Head of caudate nucleus (tissue), 42 donors: ENCODE measurements at places on chromosomes 7 and 10.

- DNase-seq: no peak
Measured at GRCh38 chr10:121157998-121158397, 306.8 kb downstream of the WDR11 start.

DNA sequence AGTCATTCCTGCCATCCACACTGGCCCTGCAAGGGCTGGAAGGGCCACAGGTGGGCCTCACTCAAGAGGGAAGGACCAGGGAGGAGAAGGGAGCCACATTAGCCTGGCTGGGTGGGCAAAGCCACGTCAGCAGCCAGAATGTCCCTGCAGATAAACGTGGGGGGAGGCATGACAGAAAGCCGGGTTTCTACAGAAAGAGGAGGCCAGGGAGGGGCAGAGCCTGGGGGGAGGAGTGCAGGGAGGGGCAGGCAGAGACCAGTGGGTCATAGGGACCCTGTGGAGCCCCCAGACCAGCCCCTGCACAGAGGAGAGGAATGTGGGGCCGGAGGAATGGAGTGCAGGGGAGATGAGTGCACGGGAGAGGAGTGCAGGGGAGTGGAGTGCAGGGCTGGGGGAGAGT is 590.2 kb downstream of the PTPRN2 start:
- DNase-seq: no peak

GRCh38 chr10:96313344-96313743 is 9.1 kb downstream of the DNTT start:
- DNase-seq: no peak

GRCh38 chr10:44965651-44966097 is 6.1 kb downstream of the RASSF4 start:
- no peak for DNase-seq

DNA sequence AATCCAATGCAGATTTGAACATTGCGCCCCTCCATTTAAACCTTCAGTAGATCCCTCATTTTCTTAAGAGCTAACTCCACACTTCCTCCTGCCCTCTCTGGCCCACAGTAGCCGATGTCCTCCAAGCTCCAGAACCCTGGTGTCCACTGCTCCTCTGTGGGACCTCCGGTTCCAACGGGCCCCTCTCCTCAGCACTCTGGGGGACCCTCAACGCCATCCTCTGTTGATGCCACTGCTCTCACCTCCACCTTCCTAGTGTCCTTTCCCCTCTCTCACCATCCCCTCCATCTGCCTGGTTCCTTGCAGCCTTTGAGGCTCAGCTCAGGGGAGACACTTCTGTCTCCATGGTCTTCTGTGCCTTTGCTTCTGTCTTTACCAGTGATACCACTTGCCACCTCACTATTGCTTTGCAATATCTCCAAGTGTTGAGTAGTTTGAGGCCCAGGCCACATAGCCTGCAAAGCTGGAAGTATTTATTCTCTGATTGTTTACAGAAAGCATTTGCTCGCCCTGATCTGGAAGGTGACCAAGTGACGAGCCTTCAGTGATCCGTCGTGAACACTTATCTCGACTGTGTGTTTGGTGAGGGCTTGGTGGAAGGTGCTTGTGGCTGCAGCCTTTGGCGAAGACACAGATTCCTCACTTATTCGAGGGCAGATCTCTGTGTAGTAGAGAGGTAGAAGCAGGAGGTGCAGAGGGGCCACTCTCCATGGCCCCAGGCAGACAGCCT is 104.8 kb upstream of the SHH start:
- no peak for DNase-seq

DNA sequence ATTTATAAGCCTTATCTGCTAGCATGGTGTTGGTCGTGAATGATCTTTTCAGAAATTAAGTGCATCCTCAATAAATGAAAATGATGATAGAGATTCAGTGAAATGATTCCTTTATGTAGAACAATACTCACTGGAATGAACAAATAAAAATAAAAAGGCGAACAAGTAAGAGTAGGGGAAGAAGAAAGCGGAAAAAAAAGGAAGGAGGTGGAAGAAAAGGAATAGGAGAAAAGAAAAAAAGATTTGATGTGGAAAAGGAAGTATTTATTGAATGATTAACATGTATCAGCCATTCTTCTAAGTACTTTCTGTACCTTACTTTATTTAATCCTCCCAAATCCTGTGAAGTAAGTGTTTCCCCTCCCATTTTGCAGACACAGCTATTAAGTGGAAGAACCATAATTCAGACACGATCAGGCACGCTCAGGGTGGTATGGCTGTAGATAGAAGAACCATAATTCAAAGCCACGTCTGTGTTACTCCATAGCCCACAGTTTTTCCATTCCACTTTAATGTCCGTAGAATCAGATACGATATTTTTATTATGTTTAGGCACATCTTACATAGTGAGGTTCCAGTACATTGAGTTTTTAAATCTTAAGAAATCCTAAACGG is 156.2 kb upstream of the LAMB4 start:
- DNase-seq: no peak

GRCh38 chr10:94036766-94037033 is 43.0 kb downstream of the PLCE1 start:
- no peak for DNase-seq

DNA sequence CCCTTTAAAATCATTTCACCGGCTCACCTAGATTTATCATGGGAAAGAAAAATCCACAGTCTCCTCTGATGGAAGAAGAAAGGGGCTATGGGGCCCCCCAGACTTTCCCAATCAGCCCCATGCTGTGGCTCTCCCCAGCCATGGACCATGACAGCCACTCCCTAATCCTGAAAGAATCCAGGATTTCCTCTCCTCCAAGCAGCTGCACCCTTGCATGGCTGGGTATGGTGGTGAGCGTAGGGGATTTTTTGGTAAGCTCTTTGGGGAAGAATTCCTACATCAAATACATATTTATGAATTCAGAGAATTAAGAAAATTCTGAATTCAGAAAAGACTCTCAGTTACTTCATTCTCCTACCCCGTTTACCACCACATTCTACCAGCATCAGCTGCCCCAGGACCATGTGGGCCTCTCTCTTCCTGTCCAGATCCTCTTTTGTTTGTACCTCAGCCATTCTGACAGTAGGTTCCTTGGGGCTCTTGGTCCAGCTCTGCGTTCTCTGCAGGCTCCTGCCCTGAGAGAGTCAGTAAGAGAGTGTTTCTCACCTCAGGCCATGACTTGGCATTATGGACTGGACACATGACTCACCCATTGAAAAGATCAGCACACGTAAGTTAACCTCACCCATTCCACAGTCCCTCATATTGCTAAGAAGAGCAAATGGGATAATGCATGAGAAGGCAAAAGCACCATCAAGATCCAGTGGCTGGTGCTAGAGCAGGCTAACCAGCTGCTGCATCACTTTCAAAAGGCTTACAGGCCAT is 337.8 kb downstream of the ELMO1 start:
- no peak for DNase-seq

DNA sequence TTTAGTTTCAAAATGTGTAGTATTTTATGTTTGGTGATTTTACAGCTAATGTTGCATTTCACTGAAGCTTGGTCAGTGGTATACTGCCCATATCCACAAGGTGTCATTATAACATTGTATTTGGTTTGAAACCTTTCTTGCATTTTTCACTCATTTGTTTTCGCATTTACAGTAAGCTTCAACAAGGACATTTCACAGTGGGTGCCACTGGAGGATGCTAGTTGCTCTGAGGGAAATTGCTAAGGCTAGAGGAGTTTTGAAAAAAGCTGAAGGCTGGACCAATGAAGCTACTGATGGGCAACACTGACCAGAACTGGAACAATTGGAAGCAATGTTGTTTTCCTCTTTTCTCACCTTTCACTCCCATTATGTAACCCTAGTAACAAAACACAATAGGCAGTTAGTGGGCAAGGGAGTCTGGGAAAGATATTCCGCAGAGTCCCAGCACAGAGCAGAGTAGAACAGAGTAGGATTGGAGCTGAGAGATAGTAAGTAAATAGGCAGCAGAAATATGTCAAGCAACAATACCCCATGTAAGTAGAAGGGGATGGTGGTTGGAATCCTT is 23.6 kb upstream of the SRI start:
- no peak for DNase-seq

GRCh38 chr10:51700228-51700817 is 928 bp upstream of the CSTF2T start:
- DNase-seq: peak; percentile 23

DNA sequence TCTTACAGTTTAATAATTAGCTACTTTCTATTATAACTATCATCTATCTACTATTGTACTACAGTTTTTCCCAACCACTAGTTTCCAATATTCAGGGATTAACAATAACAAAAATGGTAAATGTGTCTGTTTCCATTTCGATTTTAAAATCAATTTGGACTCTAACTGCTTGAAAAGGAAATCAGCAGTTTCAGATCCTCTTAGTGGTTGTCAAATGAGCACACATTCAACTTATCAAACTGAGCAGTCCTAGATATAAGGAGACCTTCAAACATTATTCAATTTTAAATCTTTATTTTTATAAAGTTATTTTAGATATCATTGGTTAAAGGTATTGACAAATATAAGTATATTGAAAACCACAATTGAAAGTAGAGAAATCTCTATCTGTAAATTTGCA is 46.8 kb upstream of the CD36 start:
- no peak for DNase-seq

DNA sequence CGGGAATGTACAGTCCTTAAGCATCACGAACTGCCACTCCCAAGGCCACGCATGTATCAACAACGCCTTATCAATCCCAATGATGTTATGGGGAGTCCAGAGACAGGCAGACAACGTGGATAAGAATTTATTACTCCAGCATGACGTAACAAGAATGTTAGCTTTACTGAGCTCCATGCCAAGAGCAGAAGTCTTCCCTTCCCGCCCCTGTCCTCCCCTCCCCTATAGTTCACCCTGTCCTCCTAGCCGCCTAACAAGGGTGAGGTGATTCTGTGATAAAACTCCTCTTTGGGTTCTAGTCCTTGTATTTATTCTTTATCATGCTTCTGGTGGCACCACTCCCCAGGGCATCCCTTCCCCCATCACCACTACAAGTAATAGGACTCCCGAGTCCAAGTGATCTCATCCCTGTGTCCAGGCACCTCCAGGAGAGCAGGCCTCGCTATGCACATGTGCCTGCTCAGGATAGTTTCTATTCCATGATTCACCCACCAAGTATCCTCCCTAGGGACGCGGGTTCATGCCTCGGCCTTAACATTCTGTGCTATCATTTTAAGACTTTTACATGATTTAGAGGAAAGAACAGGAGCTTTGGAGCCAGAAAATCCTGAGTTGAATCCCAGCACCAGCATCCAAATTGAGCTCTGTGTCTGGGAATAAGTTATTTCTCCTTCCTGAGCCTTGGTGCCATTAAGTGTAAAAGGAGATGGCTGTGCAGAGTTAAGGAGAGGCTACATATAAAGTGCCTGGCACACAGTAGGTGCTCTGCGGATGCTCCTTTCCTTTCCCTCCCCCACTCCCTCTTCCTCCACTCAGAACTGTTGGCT is 15.4 kb downstream of the GSDME start:
- no peak for DNase-seq

DNA sequence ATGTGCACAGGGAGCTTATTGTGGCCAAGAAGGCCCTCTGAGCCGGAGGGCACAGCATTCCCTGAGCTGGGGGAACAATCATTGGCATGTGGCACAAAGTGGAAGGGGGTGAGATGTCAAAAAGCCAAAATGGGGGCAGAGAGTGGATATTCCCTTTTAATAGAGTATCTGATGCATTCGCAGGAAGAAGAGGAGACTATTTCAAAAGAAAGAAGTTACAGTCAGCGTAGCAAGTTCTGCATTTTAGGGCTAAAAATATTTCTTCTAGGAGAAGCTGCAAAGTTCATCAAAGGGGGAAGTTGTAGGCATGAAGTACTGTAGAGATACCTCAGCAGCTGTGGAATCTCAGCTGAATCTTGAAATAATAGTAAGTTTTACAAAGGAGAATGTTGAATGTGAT is 136.0 kb upstream of the WDR11 start:
- DNase-seq: no peak

DNA sequence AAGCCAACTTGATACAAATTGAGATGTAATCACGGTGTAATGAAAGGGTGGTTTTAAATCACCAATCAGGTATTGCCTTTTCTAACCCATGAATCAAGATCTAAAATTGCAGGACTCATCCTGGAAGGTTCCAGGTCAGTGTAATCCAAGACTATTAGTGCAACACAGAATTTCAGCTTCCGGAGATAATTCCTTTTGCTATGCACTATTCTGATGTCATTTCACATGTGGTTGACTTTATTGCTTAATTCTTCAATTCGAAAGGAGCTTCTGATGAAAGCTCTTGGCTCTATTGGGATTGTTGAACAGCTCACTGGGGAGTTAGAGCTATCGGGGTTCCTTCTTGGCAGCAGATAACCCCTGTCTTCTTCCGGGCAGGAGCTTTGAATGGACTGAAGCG is 147.4 kb upstream of the INSYN2A start:
- no peak for DNase-seq

DNA sequence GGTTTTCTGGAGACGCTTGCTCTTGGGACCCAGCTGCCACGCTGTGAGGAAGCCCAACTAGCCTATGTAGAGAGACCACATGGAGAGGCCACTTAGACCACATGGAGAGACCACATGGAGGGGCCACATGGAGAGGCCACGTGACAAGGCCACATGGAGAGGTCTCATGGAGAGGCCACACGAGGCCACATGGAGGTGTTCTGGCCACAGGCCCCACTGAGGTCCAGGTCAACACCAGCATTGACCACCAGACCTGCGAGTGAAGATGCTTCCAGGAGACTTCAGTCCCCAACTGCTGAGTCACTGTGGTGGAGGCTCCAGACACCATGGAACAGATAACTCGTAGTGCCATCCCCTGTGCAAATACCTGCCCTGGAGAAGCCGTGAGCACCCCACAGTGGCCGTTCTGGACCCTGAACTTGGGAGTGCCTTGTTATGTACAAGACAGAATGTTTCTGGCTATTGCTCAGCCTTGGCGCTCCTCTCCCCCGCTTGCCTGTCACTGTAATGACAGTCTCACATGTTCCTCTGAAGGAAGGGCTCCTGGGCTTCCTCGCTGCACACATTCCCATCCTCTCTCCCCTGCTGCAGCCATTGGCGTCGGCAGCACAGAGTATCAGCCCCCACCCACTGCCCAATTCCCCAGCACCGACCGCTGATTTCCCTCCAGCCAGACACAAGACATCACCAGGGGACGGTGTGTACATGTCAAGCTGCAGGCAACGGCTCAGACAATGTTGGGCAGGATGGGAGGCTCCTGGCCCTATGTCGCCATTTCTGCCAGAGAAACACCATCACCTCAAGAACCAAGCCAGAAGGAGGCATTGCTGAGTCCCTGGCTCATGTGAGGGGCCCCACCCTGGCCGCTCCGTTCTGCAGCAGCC is 49.0 kb upstream of the TNRC18 start:
- no peak for DNase-seq

GRCh38 chr10:114649217-114649903 is 8.7 kb downstream of the ABLIM1 start:
- DNase-seq: no peak

- no peak for DNase-seq
Measured at GRCh38 chr10:126770809-126771208, 100.3 kb upstream of the C10orf90 start.

- no peak for DNase-seq
Measured at GRCh38 chr10:120691625-120692024, 159.5 kb upstream of the WDR11 start.

DNA sequence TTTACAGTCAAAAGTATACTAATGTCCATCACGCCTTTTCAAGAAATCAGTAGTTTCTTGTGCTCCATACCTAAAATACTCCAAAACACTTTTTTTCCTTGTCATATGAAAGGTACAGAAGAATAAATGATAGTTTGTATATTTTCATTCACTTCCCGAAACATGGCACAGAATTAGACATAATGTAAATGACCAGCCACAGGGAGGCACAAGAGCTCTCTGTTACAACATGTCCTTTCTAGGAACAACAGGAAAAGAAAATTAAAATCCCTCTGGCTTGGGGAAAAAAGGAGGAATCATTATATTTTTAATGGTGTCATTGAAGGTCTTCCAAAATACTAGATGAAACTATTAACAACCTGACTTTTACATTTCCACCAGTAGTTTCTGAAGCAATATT is 331.2 kb downstream of the ACTR3B start:
- no peak for DNase-seq
